Kidney (tissue), 22 donors: ENCODE measurements at places on chromosomes 11 and 22. TPM values are rescaled to one million over a fixed set of nuclear protein-coding genes. Genes with fewer than 3 reads are reported as not detected.

DNA sequence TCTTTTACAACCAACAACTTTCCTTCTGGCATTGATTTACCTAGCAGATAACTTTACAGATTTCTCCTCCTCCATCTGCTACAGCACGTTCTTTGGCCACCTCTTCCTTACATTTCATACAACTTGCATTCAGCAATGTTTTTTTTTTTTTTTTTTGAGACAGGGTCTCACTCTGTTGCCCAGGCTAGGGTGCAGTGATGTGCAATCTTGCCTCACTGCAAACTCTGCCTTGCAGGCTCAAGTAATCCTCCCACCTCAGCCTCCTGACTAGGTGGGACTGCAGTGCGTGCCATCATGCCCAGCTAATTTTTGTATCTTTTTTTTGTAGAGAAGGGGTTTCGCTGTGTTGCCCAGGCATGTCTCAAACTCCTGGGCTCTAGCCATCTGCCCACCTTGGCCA is 6.5 kb downstream of the PDE3B start:
- no peak for DNase-seq
- peaks cover 17% of the 10 kb centered on the region for H3K27me3 ChIP-seq
- H3K4me1 ChIP-seq, result peaks cover 3% of the 10 kb centered on the region

DNA sequence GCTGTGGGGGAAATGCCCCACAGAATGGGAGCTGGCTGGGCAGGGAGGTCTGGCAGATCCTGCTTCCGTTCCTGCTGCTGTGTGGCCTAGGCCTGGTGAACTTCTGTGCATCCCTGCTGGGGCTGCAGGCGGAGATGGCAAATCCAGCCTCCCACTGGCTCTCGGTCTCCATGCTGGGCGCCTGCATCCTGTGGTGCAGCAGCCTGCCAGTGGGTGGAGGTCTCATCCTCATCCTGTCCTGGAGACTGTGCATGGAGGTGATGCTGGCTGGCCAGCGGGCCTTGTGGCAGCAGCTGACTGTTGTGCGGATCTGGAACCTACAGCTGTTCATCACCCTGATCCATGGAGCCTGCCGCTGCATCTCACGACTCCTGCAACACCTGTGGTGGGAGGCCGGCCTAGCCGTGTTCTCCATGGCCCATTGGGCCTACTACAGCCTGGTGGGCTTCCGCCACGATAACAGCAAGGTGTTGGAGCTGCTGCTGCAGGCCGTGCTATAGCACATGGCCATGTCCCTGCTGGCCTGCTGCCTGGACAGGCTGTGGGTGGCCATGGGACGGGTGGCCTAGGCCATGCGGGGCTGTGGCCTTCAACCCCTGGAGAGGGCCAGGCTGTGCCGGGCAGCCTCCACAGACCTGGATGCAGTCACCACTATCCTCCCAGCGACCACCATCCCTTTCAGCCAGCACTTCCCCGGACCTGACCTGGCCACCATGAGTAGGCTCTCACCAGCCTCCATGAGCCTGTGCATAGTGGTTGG is 8.8 kb upstream of the RPL3 start:
- H3K27me3 ChIP-seq, result no peaks in the 10 kb centered on the region
- no peak for DNase-seq
- H3K27ac ChIP-seq, result no peak overlapping the region
- H3K4me3 ChIP-seq, result no peak overlapping the region
- no peaks in the 10 kb centered on the region for H3K36me3 ChIP-seq

GRCh38 chr22:47233316-47234243 is 471.1 kb downstream of the TBC1D22A start:
- no peaks in the 10 kb centered on the region for H3K4me1 ChIP-seq
- no peak for DNase-seq
- no peaks in the 10 kb centered on the region for H3K27me3 ChIP-seq
- H3K36me3 ChIP-seq, result no peaks in the 10 kb centered on the region
- H3K4me3 ChIP-seq, result no peak overlapping the region

- H3K27ac ChIP-seq, result no peak overlapping the region
- no peak overlapping the region for H3K4me3 ChIP-seq
Measured at GRCh38 chr11:124077266-124077665, 36.1 kb upstream of the OR10G7 start.

GRCh38 chr22:39314251-39314971 is 5.0 kb downstream of the RPL3 start:
- H3K27me3 ChIP-seq, result no peaks in the 10 kb centered on the region
- peaks cover 37% of the 10 kb centered on the region for H3K4me1 ChIP-seq
- no peak for DNase-seq
- H3K4me3 ChIP-seq, result no peak overlapping the region
- H3K27ac ChIP-seq, result no peak overlapping the region

GRCh38 chr11:96054870-96055705 is 131.2 kb upstream of the MTMR2 start:
- no peaks in the 10 kb centered on the region for H3K27me3 ChIP-seq
- H3K27ac ChIP-seq, result no peak overlapping the region
- H3K36me3 ChIP-seq, result no peaks in the 10 kb centered on the region
- no peak overlapping the region for H3K4me3 ChIP-seq
- DNase-seq, result peak; percentile 65
- H3K4me1 ChIP-seq, result no peaks in the 10 kb centered on the region

Gene HDHD5
- total RNA-seq, result 27.5 TPM
